ENCODE measurements at places on chromosomes 1 and 21.

DNA sequence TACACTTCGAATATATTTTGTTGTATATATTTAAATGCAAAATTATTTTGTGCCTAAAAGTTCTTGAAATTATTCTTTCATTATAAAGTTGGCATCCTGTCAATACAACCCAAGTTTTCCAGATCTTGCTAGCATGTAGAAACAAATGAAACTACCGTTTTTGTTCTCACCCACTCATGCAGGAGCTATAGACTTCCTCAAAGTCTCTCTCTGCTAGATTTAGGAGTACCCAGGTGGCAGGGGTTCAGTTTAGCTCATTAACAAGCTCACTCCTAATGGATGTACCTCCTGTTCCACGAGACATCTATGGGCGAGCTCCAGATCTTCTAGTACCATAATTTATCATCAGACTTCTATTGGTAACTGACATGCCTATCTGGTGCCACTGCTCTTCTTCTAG is 390.2 kb upstream of the POU3F1 start:
- DNase-seq: no peak

DNA sequence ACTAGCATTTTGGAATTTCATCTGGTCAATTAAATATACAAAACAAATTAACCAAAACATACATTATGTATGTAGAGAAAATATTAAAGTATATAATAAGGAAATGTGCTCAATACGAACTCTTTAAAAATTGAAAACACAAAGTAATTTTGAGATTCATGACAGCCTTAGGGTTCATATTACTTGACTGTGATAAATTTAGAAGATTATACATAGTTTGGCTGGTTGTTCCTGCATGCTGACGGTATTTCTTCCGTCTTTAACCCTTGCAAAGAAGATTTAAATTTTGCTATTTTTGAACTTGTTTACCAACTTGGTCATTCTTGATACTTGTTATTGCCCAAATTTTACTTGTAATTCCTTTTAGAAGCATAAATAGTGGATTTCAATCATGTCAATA is 298.2 kb downstream of the NFIA start:
- DNase-seq: no peak

DNA sequence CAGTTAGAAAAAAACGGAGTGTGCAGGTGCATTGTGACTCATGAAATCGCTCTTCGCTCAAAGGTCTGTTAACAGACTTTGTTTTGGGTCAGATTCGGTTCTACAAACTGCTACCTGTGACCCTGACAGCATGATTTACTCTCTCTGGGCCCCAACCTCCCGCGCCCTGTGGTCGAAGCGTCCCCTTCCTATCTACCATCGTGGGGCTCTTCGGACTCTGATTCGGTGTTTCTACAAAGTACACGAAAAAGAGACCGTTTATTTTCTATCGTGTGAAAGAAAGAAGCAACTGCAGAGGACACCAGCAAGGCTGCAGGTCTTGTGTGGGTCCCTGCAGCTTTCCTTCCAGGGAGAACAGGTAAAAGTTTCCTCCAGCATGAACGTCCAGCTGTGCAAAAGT is 29.4 kb upstream of the SLC19A1 start:
- DNase-seq: no peak

DNA sequence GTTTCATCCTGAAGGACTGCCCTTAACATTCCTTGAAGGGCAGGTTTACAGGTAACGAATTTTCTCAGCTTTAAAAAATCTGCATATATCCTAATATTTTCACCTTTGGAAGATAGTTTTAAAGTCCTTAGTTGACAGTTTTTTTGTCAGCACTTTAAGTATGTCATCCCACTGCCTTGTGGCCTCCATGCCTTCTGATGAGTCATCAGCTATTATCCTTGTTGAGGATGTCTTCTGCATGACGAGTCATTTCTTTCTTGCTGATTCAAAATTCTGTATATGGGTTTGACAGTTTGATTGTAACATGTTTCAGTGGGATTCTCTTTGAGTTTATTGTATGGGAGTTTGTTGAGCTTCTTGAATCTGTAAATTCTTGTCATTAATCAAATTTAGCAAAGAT is 500.6 kb downstream of the DISC1 start:
- DNase-seq: peak; percentile 51

GRCh38 chr1:56576880-56577405 is 2.4 kb downstream of the PLPP3 start:
- DNase-seq: peak; percentile 55

DNA sequence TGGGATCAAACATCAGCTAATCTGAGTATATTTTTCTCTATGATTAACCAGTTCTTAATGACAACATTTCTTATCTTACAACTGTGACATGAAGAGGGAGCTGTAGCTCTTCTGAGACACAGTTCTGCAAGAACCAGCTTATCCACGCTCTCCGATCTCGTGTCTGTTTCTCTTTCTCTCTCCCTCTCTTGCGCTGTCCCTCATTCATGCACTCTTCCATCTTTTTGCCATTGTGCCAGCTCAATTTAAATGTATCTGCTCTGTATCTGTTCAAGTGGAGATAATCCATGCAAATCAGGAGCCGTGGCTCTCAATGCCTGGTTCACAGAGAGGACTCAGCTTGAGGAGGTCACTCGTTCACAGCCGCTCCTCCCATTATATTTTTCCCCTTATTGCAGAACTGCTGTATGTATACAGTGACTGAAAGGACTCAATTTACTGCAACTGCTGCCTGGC is 494.7 kb upstream of the ADGRL2 start:
- DNase-seq: peak; percentile 55

- no peak for DNase-seq
Observed at GRCh38 chr21:32474179-32475059, 61.9 kb downstream of the EVA1C start.

- DNase-seq: peak; percentile 73
Observed at GRCh38 chr1:17673329-17674072, 81.6 kb upstream of the ACTL8 start.

DNA sequence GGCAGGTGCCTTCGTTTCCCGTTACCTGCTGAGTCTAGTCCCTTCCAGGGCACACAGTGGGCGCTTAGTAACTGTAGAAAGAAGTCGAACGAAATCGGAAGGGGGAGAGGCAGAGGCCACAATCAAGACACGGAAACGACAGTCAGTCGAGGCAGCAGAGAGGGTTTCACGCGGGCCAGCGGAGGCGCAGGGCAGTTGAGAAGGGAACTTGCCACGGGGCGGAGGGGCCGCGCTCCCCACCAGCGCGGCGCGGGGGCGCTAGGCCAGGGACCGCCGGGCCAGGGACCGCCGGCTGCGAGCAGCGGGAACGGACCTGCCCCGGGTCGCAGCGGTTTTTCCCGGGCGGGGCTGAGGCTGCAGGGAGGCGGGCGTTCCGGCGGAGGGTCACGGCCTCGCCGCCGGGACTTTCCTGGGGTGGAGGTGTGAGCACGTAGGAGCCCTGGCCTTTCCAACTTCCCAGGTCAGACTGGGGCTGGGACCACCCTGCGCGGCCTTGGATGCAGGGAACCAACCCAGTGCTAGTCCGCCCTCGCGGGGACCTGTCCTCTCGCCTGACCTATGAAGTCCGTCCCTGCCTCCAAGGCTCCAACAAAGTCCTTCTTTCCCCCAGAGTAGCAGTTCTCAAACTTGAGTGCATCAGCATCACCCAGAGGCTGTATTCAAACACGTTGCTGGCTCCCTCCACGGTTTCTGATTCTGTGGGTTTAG is 150.1 kb upstream of the FGGY start:
- DNase-seq: peak; percentile 54

DNA sequence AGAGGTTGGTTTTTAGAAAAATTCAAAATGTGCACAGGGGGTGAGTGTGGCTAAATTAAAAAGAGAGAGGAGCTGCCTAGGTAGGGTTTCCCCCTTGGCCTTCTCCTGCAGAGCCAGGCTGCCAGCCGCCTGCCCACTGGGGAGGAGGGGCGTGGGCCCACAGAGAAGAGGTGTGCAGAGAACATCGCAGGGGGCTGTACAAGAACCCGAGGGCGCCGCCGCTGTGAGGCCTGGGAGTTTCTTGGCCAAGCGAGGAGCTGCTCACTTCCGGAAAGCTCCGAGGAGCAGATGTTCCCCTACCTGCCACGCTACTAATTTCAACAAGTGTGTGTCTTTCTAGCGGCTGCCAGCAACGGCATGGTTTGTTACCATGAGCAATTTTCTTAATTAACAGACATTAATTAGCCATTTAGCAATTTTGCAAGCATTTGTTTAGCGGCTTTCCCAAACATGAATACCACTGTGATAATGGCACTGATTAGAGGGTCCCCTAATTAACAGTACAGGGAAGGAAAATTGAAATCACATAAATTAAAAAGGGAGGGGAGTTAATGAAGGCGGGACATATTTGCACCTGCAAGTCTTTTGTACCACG is 59.7 kb downstream of the MRPL37 start:
- DNase-seq: no peak

All from suppressor macrophage (primary cell).